ENCODE measurements at places on chromosomes 1 and 21.

- no peak for DNase-seq
These were observed 1.3 kb downstream of the AGRN start for GRCh38 chr1:1021010-1021919.

GRCh38 chr1:223547316-223548114 is 118.0 kb downstream of the CAPN8 start:
- DNase-seq = no peak

DNA sequence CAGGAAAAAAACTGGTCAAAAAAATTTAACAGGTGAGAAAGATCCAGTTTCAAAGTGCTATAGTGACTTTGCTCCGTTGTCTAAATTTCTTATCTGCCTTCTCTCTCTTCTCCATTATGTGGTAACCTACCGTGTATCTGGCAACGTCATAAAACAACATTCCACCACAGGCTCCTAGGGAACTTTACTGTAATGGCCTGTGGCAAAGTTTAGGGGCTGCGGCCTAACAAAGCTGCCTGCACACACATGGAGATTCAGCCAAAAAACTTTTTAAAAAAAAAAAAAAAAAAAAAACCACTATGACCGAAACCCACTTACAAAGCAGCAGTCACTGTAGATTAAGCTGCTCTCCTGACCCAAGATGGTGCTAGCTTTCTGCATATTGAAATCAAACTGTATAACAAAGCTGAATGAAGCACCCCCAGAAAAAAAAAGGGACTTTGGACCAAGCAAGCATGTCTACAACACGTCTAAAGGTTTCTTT is 202.6 kb downstream of the SLC45A1 start:
- DNase-seq = no peak

DNA sequence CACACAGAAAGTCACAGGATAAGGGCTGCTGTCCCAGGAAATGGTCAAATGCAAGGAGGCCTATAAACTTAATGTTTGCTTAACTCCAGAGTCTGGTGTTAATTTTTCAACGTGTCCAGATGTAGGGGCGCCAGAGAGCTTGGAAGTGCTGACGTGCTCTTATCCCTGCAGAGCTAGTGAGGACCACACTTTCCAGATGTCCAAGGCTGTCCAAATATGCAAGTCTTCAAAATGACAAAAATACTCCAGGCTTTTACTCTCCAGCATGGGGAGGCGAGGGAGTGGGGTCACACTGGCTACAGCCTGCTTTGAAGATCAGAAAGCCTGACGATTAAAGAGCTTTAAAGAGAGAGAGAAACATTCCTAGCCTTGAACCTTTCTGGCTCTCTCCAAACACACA is 57.6 kb downstream of the ABCA4 start:
- DNase-seq = no peak

- no peak for DNase-seq
These were observed 688.5 kb downstream of the MATN1 start for GRCh38 chr1:30034627-30035521.

GRCh38 chr1:219514728-219515127 is 98.2 kb downstream of the ZC3H11B start:
- no peak for DNase-seq

- DNase-seq = no peak
These were observed 13.4 kb downstream of the TSNAX start for GRCh38 chr1:231541842-231542241.

GRCh38 chr1:29743264-29743663 is 506.9 kb downstream of the PTPRU start:
- DNase-seq = no peak

DNA sequence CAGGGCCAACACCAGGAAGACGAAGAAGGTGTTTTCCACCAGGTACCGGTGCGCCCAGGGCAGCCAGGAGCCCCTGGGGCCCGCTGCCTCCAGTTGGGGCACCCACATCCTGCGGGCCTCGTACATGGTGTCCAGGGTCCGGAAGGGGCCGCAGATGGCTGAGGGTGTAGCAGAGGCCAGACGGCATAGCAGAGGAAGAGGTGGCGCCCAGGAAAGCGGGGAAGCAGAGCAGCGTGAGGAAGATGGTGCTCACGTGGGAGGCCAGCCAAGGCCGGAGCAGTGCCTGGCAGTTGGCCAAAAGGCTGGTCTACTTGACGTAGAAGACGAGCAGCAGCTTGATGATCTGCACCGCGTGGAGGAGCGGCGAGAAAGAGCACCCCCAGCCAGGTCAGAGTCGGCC is 40.4 kb downstream of the ZNF691 start:
- DNase-seq = no peak

GRCh38 chr1:157966031-157966537 is 27.4 kb upstream of the KIRREL1 start:
- DNase-seq = no peak

DNA sequence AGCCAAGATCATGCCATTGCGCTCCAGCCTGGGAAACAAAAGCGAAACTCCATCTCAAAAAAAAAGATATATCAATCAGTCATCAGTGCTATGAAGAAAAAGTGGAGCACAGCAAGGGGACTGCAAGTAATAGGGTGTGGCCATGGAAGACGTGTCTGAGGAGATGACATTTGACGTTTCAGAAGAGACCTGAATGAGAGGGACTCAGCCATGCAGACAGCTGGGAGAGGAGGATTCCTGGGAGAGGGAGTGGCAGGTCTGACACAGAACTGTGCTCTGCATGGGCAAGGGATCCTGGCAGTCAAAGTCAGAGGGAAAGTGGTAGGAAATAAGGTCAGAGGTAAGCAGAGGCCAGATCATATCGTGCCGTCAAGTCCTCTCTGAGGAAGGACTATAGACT is 3.3 kb downstream of the LAX1 start:
- DNase-seq = no peak

DNA sequence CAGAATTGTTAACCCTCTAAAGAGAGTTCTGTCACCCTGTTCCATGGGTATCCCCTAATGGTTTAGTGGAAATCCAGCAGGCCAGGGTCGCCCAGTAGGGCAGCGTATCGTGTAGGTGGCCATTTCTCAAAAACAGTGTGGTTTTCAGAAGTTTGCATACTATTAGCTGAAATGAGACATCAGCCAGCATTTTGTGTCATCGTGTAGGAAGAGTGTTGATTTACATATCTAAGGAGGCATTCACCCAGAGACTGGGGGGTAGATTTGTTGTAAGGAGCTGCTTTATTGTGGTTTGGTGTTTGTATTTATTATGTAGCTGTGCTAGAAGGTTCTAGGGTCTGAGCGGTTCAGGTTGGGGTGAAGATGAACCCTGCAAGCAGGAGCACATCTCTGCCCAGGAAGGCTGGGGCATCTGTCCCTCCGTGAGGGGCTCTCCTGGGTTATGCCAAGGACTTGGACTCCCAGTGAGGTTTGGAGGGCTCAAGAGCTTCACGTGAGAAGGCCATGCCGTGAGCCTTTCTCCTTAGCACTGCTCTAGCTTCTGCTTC is 174.4 kb downstream of the PGBD5 start:
- DNase-seq = no peak

DNA sequence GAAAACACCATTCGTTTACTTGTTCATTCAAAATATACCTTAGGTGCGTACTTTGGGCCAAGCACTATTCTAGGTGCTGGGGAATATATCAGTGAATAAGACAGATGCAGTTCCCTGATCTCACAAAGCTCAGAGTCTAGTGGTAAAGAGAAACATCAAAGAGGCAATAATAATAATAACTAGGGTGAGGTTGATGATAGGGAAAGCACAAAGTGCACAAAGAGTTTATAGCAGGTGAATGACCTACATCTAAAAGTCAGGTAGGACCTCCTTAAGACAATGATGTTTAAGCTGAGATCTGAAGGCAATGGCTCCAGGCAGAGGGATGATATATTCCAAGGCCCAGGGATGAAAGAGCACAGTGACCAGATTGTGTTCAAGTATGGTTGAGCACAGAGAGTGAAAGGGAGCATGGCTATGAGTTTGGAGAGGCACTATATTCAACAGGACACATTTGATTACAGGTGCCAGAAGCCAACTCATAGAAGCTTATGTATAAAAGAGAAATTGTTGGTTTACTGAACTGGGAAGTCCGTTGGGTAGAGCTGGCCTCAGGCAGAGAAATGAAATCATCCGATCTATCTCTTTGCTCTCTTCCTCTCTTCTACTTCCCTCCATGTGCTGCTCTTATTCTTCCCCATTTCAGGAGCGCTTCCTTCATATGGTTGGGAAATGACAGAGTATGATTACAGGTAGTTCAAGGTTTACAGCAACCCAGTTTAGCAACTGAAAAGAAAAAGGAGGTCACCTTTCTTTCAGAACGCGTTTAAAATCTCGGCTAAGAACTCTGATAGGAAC is 23.0 kb upstream of the CCT8 start:
- DNase-seq = no peak

- DNase-seq = no peak
These were observed 117.5 kb downstream of the NAV1 start for GRCh38 chr1:201656311-201657032.

GRCh38 chr1:65541161-65541560 is 120.7 kb downstream of the LEPR start:
- DNase-seq = no peak

DNA sequence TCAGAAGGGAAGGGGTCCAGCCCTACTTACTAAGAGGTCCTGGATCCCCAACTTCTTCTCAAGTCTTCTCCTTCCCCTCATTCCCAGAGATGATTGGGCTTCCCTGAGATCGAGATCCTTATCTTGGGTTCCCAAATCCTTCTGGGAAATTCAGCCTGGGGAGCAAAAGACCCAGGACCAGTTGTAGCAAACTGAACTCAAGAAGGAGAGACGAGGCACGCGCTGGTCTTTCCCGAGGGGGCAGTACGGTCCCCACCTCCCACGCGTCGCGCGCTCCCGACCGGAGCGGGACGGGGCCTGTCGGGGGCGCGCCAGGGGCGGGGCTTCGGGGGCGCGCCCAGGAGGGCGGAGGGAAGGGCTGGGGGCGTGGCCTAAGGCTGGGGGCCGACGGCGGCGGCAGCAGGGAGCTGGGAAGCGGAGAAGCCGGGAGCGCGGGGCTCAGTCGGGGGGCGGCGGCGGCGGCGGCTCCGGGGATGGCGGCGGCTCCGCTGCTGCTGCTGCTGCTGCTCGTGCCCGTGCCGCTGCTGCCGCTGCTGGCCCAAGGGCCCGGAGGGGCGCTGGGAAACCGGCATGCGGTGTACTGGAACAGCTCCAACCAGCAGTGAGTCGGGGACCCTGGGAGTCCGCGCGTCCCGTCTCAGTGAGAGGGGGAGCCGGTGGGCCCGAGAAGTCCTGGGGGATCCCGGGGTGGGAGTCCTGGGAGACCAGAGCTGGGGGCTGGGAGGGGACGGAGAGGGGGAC is at the start of gene EFNA3:
Gene EFNA3, plus strand, starts transcription at position 369 of the 741 bp plus-strand sequence. Its CDS starts 105 bp downstream, at position 474.
- no peak for DNase-seq

GRCh38 chr1:168416220-168416619 is 127.6 kb downstream of the XCL2 start:
- no peak for DNase-seq

DNA sequence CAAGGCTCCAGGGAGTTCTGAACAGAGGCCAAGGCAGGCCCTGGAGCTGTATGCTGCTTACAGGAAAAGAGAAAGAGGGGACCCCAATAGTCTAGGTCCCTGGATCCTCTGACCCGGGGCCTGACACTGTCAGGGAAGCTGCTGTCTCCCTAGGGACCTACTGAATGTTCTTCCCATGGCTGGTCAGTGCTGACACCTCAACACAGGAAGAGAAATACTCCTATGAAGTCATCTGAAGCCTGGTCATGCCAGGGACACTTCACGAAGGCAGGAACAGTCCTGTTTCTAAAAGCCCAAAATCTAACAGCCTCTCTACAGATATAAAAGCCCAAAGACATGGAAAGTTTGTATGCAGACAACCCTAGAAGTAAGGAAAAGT is 1.7 kb upstream of the LAD1 start:
- DNase-seq = no peak

GRCh38 chr1:6508816-6509189 is 17.3 kb upstream of the PLEKHG5 start:
- no peak for DNase-seq

DNA sequence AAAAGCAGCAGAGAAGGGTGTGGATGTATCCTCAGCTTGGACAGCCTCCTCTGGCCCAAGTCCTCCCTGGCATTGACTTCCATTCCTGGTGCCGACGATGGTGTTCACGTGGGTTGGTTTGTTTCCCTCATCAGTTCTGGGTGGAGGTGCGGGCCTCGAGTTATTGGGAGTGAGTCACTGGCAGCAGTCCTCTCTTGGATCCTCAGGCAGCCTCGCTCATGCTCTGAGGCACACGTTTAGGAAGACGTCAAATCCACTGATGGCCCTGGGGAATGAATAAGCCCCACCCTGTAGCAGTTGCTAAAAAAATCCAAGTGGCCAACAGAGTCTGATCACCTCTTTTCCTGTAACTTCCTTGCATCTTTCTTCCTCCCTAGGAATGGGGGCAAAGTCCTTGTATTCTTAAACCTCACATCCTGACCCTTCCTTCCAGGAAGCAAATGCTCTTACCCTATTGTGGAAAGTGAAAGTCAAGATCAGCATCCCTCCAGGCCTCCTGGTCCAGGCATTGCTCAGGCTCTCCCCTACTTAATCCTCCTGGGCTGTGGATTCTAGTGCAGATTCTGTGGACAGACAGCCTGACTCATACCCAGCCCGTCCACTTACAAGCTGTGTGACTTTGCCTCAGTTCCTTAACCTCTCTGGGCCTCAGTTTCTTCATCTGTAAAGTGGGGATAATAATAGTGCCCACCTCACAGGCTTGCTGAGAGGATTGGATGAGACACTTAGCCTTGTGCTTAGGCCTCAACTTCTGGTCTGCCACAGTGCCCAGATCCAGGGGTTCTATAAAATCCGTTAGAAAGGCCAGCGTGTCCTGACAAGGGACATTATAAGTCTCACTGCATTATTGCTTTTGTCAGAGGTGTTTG is 111.1 kb downstream of the TLR5 start:
- DNase-seq = peak; percentile 51

GRCh38 chr21:25506261-25506660 is 101.0 kb downstream of the MRPL39 start:
- no peak for DNase-seq

GRCh38 chr1:33142483-33143064 is 39.3 kb downstream of the TRIM62 start:
- no peak for DNase-seq

DNA sequence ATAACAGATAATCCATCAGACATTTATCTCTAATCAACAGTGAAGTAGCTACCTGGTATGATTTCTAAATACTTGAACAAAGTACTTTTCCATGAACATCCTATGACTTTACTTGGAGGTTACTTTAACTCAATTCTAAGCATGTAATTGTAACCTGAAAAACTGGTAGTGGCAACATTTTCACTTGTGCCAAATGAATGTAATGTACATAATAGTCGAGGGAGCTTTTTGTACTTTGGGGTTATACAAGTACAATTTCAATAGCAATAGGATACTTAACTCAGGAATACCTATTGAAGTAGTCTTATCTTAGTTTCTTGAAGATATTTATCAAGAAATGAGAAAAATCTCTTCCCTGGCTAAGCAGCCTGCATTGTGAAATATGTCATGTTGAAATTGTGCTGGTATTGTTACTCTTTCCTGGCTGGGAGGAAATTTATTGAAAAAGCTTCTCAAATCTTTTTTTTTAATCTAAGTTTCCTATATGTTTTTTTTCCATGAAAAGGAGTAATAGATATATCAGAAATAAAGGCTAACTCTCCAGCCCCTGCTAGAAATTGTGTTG is 33.7 kb upstream of the CACYBP start:
- no peak for DNase-seq

DNA sequence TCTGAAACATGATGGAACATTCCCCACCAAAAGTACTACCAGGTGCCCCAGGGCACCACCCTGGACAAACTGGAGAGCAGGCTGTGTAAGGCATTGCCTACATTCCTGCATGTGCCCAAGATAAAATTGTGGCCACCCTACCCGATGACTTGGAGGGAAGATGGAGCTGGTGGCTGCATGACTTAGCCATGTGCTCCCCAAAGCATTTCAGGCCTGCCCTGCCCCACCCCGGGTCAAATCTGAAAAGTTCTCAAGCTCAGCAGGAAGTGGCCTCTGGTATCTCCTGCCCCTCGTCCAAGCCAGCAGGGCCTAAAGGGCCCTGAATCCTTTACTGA is 8.5 kb downstream of the CD2 start:
- no peak for DNase-seq

Measured in AG09319 (cell line).